ENCODE measurements at places on chromosomes 1 and 21.

DNA sequence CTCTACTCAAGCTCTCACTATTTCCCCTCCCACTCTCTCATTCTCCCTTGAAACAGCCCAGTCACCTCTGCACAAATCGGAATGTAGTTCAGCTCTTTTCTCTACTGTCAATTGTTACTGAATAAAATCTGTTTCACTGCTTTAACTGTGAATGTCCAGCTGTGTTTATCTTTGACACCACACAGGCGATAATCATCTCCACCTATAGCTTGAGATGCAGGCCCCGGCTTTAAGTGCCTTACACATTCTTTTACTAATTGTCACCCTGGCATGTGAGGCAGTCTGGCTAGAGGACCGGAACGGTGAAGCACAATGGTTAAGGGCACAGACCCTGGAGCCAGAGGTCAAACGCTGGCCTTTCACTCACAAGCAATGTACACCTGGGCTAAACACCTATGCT lies 122.8 kb upstream of the C8B start:
- no peak for DNase-seq

DNA sequence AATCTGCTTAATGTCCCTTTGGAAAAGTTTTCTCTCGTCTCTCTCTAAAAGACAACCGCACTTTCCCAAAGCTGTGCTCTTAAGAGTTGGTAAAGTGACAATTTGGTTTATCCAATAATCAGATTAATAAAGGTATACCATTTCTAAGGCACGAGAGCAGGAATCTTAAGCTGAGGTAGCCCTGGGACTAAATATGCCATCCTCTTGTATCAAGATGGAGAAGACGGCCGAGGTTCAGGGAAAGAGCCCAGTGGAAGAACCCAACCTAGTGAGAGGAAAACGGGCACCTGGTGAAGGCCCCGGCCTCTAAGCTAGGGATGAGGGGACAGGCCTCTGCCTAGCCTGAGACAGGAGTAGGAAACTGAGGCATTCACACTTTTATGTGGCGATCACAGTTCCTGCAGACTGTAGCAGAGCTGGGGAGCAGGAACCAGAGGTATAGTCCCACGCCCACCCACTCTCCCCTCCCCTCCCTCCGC lies 334 bp upstream of the SARS1 start:
- no peak for DNase-seq

DNA sequence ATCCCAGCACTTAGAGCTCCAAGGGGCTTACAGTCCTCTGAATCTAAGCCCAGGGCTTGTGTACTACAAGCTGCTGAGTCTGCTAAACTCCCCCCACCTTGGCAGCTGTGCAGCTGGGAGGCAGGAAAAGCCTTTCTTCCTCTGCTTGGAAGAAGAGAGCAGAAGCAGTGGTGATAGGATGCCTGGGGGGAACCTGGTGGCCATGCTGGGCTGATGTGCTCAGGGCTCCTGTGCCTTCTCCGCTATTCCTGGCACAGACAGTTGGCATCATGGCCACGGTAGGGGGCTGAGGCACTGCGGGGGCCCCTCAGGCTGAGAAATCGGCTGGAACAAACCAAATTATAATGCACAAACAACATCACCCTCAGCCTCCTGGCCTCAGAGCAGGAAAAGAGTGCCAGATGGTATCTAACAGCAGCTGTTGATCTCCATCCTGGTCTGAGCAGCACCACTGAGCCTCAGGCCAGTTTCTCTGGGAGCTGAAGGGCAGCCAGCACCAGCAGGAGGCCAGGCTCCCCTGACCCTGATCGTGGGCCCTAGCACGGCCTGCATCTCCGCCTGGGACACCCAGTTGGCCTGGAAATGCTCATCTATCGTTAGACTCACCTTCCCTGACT lies 35.8 kb downstream of the ECE1 start:
- no peak for DNase-seq

- no peak for DNase-seq
Observed at GRCh38 chr21:43712268-43712942, 6.5 kb upstream of the PDXK start.

GRCh38 chr21:33843216-33843615 lies 72.4 kb downstream of the ATP5PO start:
- no peak for DNase-seq

DNA sequence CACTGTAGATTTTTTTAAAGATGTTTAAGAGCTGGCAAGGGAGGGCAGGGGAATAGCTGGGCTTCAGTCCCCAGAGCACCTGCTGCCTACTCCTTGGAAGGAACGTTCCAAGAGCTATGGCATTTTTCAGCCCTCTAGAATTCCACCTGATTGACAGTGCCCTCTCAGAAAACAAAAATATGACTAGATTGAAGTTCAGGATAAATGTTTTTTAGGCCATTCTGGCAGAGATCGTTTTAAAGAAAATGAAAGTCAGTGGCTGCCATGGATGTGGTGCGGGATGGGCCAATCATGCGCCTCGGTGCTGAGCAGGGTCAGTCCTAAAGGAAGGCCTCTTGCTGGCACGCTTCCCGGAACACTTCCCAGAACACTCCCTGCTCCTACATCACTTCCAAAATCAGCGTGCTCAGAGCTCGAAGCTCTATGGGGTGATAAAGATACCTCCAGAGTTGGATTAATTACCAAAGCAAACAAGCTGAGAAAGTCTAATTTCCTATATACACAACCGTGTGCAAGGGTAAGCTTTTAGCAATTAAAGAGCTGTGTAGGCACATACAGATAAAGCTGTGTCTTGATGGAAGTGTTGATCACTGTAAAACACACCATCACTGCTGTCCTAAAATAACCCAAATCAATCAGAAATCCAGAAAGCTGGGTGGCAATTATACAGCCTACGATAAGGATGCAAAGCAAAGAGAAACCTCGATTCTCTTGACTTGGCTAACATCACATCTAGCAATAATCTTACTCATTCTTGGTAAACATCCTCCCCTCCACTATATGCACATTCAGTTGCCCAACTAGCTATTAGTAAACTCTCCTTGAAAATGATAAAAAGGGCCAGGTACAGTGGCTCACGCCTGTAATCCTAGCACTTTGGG lies 34.6 kb downstream of the TGFBR3 start:
- no peak for DNase-seq

- DNase-seq: peak; percentile 58
Observed at GRCh38 chr1:220775240-220775853, 11.4 kb upstream of the MTARC1 start.

GRCh38 chr1:189185097-189185496 lies 1292.6 kb downstream of the BRINP3 start:
- no peak for DNase-seq

GRCh38 chr1:201771466-201771865 lies 57.5 kb upstream of the IPO9 start:
- no peak for DNase-seq

- DNase-seq: no peak
Observed at GRCh38 chr1:38029081-38029681, 16.6 kb downstream of the UTP11 start.

DNA sequence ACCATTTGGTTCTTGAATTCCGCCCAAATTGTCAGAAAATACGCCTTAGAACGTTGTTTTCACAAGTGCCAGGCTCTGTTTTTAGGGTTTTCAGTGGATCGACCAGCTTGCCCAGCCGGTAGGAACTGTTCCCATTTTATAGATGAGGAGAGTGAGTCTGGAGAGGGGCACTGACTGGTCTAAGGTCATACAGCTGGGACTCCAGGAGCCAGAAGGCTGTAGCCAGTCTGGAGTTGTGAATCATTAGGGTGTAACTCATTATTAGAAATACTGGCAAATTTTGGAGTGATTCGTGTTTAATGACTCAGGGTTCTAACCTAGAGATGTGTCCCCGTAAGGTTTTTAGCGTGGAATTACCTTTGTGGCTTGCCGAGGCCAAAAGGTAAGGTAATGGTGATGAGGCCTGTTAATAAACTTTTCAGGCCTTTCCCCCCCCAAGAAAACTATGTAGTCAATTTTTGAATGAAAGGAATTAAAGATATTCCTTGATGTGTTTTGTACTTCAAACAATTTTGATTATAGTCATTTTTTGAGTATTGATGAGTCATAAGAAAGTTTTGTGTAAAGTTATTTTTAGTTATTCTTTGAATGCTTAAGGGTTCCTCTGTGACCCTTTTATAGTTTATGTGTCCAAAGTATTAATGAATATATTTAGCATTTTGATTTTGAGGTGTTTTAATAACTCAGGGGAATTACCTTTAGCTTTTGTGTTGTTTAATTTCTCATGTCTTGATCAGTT lies 2.1 kb downstream of the DYRK1A start:
- DNase-seq: peak; percentile 53

Measured in hematopoietic multipotent progenitor cell treated with erythropoietin and hydrocortisone succinate and interleukin-3 and kit ligand, for 4 days (in vitro differentiated cells).